ENCODE measurements at places on chromosomes 4 and X. TPM values are rescaled to one million over a fixed set of nuclear protein-coding genes. Genes with fewer than 3 reads are reported as not detected.

LANCL3 gene
- total RNA-seq, result 0.34 TPM

GRCh38 chr4:182752158-182752910, 164.9 kb downstream of the DCTD start:
- no peak for DNase-seq

TLR3 gene
- not detected for total RNA-seq

- DNase-seq, result no peak
Measured at GRCh38 chr4:113469023-113469390, 292.5 kb downstream of the CAMK2D start.

TCEAL5 gene
- total RNA-seq, result not detected

NXF2 gene
- total RNA-seq, result not detected

DNA sequence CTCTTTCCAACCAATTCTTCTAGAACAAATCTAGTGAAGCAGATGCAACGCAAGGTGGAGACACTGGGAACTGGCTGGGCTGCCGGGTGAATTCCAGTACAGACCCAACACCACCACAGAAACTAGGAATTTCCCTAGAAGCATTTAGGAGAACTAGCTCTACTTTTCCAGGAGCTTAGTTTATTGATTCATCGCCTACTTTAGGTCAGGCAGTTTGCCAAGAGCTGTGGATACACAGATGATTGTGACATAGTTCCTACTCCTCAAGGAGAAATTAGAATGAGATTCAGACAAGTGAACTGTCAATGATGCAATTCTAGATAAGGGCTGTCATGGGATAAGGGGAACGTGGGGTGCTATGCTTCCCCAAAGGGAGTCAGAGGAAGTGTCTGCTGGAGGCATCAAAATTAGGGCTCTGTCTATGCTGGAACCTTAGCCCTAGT, 350.0 kb downstream of the CAMK2D start:
- no peak for DNase-seq

GRCh38 chr4:76706581-76706980, 191.4 kb downstream of the SOWAHB start:
- DNase-seq, result no peak

- no peak for DNase-seq
Measured at GRCh38 chr4:84145176-84145575, 353.9 kb downstream of the NKX6-1 start.

GRCh38 chr4:131613824-131614216, 1535.3 kb upstream of the PCDH10 start:
- no peak for DNase-seq

- DNase-seq, result no peak
Measured at GRCh38 chrX:25012793-25013631, 2.8 kb downstream of the ARX start.

- no peak for DNase-seq
Measured at GRCh38 chr4:99490286-99490685, 20.5 kb upstream of the C4orf17 start.

GRCh38 chr4:107902715-107903114, 28.6 kb upstream of the CYP2U1 start:
- DNase-seq, result no peak

LRP2BP gene
- total RNA-seq, result 1.2 TPM

RP2 gene
- 5.1 TPM for total RNA-seq
